NK-92 treated with Interleukin-12 subunit alpha and Interleukin-12 subunit beta, amount 100 ng/mL, for 24 hours (cell line): ENCODE measurements at places on chromosomes 7 and 10.

GRCh38 chr10:104347295-104348045 is 6.2 kb upstream of the CFAP58 start:
- no peak for DNase-seq

DNA sequence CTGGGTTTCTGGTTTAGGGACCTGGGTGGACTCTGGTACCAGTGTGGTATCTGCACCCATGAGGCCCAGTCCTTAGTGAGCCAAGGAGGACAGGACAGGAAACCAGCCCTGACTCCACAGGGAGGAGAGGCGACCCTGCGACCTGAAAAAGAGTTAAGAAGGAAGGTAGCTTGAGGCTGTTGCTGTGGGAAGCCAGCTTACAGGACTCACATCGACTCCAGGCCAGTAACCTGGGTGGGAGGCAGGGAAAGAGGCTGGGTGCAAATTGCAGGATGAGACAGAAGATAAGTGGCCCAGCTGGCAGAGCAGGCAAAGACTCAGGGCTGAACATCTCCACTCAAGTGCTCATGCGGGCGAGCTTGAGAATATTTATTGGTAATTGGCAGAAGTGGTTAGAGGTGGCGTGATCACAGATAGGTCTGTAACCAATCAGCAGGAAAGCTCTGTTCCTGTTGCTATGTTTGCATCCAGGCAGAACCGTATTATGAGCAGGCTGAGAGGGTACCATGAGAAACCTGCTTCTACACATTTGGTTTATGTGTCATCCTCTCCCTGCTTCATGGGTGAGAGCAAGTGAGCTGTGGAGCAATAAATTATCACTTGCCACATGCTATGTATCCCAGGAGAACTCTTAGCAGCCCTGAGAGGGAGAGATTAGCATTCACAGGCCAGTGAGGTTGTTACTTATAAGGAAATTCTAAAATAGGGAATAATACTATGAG is 11.0 kb downstream of the TLL2 start:
- no peak for DNase-seq

DNA sequence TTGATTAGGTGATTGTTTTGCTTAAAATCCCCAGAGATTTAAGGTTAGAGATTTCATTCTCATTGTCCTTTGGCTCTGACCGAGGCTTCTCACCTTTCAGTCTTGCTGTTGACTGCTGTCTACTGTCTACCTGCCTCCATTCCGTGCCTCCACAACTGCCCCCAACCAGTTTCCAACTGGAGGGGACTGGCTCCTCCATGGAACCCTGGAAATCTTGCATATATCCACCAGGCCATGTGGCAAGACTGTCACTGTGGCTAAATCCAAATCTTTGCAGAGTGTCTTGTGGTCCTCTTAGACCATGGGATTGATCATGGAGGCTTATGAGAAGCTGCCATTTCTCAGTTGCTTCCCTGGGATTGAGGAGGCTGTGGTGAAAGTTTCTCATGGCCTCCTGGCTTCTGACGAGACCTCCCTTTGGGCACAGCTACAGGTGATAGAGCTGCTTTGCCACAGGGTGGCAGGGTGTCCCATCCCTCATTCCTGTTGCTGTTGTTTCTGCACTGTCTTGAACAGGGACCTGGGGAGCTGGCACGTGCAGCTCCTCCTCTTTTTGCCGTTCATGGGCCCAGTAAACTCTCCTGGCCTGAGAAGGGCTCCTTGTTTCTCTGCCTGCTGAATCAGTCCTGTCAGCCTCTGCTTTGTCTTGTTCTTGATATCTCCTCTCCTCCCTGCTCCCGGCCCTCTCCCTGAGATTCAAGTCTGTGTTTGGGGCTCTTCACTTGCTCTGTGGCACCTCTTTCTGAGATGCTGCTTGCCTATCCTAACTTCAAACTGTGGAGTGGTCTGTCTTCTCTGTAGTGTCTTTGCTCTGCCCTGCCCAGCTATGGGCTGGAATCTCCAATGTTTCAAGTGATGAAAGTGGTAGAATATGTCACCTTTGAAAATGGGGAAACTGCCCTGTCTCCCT is 63.6 kb upstream of the IGFBP3 start:
- DNase-seq: no peak

DNA sequence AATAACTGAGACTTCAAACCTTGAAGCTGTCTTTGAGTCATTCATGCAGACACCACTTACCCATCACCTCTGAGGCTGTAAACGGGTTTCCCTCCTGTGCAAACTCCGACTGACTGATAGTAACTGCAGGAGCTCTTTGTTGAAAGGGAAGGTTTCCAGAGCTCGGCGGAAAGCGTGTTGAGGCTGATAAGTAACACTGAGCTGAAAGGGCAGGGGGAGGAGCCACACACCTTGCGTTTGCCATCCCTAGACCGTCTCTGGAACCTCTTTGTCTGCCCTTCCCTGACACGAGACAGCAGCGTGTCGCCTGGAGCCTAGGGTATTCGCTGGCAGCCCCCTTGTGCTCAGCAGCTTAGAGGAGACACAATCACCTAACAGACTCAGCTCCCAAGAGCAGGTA is 134.0 kb downstream of the PAXIP1 start:
- DNase-seq: no peak

DNA sequence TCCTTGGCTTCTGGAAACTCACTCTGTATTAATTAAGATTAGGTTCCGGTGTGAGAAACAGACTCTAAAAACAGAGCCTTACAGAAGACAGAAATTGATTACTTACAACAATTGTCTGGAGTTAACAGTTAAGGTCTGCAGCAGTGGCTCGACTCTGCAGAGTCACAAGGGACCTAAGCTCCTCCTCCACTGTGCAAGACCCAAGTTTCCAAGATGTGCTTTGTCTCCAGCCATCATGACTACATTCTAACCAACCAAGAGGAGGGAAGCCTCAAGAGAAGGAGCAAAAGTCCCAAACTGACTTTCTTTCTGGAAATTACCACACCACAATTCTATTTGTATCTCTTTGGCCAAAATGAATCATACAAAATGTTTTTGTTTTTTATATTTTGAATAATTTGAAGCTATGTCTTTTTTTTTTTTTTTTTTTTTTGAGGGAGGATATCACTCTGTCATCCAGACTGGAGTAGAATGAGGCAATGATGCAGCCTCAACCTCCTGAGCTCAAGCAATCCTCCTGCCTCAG is 14.2 kb upstream of the ODAD2 start:
- no peak for DNase-seq

DNA sequence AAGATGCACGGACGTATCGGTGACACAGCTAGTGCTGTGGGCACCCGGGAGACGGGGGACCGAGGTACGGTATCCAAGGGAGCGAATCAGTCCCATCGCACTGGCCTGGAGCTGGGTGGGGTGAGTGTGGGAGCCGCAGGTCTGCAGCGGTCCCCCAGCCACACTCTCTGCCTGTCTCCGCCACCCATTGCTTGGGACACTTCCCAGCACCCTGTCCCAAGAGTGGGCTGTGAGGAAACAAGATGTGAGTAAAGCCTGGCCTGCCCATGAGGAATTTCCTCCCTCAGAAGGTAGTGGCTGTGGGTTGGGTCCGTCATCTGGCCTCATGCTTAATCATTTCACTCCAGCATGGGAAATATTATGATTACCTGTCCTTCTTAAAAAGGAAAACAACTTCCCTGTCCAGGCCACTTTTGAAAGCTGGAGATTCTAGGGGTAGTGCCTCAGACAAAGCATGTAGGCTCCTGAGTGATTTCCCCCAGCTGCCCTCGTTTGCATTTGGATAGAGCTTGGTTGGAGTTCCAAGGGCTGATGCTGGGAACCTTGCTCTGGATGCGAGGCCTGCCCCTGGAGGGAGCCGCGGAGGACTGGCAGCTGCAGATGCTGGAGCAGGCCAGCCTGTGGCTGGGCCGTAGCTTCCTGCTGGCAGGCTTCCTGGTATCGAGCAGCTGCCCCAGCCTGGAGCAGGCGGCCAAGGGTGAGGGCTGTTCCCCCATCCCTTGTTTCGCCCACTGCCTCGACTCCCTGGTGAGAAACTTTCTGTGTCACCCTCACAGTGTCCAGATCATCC is 6.2 kb upstream of the ACTR3C start:
- no peak for DNase-seq

- no peak for DNase-seq
These were observed 2.5 kb upstream of the ITIH2 start for GRCh38 chr10:7700577-7701125.

DNA sequence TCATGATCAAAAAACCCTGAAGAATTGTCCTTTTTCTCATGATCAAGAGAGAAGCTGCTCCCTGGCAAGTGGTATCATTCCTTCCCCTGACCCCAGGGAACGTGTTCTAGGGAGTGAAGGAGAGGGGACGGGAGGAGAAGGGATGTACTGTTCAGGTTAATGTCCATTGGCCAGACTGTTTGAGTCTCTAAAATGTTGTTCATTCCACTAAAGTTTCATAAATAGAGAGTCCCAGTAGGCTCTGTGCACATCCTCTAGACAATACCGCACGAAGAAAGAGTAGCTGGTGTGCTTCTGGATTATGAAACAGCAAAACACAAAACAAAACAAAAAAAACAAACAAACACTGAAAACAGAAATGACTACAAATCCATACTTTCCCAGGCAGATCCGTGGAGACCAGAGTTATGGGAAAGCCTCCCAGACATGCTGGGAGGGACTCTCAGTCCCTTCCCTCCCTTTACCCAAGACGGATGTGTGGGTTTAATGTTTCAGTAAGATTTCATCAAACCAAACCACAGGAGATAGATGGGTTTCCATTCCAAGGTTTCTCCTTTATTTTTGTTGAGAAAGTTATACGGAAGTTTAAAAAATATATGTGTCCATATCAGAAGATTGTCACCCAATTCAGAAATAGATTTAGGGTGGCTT is 66.5 kb upstream of the TNS3 start:
- DNase-seq: no peak

- no peak for DNase-seq
These were observed 31.6 kb upstream of the AKR1C1 start for GRCh38 chr10:4931587-4931986.

DNA sequence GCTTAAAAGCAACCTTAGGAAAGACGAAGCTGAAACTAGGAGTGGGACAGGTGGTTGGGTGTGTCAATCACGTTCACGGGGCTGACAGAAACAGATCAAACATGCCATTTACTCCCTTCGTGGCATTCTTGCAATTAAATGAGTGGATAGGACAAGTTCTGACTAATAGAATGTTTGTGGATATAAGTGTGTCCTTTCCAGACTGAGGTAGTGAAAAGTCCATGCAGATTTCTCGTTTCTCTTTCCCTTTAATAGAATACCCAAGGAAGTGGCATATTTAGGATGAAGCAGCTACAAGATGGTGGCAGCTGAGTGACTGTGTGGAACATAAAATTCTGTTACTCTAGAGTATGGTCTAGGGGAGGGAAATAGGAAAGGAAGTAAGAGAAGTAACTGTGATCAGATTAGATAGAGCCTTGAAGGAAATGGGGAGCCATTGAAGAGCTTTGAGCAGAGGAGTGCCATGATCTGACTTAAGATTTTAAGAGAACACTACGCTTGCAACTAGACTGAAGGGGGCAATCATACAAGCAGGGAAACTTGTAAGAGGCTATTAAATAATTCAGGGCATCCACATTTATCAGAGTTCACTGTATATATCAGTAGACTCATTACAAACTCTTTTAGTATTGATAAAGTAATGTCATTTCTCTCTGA is 46.3 kb upstream of the HYAL4 start:
- DNase-seq: no peak

GRCh38 chr7:100485471-100485876 is 1.7 kb downstream of the NYAP1 start:
- no peak for DNase-seq

GRCh38 chr7:108592646-108593201 is 23.1 kb downstream of the DNAJB9 start:
- DNase-seq: no peak

DNA sequence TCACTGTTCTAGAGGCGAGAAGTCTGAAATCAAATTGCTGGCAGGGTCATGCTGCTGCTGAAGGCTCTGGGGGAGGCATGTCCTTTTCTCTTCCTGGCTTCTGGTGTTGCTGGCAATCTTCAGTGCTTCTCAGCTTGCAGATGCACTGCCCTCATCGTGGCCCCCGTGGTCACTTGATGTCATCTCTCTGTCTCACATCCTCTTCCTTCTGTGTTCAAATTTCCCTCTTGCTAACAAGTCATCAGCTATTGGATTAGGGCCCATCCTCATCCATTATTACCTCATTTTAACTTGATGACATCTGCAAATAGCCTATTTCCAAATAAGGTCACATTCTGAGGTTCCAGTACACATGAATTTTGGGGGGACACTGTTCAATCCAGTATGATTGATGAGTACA is 36.6 kb upstream of the SRGN start:
- peak; percentile 65 for DNase-seq

DNA sequence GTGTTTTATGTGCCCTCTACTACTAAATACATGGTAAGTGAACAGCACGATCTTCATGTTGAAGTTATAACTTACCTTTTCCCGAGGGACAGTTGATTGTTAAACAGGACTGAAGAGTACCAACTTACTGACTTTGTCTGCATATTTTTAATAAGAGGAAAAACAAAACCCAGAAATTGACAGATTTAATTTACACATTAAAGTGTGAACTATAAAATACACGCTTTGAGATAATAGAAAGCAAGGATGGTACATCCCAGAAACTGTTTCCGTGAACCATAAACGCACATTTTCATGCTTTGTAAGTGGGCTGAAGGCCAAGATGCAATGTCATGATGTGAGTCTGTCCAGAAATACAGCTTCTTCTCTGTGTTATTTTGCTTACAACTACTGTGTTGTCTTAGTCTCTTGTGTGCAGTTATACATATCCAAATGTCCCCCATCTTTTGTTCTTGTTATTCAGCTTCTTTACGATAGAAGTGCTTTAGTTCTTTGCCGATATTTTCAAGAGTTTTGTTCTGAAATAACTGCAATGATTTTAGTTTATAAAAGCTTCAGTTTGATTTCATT is 190.1 kb downstream of the MLLT10 start:
- no peak for DNase-seq

DNA sequence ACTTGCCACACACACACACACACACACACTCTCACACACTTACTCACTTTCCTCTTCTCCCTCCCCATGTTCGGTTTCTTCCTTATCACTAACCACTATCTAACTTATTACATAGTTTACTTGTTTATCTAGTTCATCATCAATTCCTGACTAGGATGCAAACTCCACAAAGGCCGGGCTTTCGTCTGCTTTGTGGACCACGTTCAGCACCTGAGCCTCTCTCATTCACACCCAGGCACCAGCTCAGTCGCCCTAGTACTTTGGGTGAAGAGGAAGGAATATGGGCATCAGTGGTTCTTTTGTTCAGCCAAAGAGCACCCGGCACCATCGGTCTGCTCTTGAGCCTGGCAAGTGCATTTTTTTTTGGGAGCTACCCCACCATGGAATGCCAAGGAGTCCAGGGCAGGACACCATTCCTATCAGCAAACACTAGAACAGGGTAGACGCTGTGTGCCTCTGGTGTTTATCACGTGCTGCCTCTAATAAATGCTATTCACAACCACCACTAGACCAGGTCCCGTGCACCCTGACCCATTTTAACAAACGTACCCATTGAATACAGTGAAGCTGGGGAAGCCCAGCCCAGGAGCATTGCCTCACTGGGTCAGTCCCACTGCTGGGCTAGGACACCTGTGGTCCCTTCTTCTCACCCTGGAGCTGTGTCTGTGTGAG is 2.2 kb downstream of the C10orf67 start:
- no peak for DNase-seq

- no peak for DNase-seq
These were observed 168.7 kb upstream of the LYZL1 start for GRCh38 chr10:29120216-29120615.

GRCh38 chr10:77501846-77502261 is 135.8 kb downstream of the KCNMA1 start:
- DNase-seq: no peak
